ENCODE measurements at places on chromosomes 1 and 21. TPM values are rescaled to one million over a fixed set of nuclear protein-coding genes. Genes with fewer than 3 reads are reported as not detected.

- DNase-seq, result no peak
These were observed 47.3 kb downstream of the KMO start for GRCh38 chr1:241579434-241579833.

DNA sequence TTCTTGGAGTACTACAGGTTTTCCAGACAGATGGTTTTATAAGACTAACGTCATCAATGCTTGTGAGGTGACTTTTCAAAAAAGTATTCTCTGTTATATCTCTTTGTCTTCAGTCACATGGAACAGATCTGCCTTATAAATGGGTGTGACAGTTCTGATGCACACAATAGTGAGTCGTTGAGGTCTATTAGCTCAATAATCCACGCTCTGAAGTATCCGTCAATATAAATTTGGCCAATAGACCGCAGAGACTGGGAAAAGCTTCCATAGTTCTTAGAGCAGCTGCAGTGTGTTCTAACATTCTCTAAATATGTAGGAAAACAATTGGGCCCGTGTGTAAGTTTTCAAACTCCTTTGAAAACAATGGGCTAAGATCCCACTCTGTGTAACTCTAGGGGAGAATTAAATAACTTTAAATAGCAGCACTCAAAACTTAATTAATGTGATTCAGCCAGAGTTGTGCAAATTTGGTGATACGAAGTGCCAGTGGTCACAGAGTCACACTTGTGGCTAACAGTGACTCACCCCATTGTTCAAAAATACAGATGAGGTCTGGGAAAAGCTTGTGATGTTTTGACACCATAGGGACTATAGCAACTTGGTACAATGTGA, 316.0 kb downstream of the LMO4 start:
- DNase-seq, result no peak

DNA sequence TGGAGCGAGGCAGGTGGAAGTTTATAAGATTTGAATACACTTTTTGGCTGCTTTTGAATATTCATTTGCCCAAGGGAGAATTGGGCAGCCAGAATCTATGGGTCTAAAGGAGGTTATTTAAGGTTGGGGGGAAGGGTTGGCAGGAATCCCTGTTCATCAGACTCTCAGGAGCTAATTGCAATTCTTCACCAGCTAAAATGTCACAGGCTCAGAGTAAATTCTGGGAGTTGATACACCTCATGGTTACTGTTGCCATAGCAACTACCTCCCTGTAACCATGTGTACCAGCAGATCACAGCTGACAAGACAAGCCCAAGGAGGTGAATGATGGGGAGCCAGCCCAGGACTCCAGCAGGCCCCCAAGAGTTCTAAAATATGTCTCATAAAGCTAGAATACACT, 75.5 kb downstream of the CAMK2N1 start:
- DNase-seq, result no peak

Gene PPM1J
- total RNA-seq, result not detected

Gene LCE2B
- total RNA-seq, result not detected

Data from natural killer cell (primary cell).